ENCODE measurements at places on chromosomes 4 and X.

- DNase-seq = peak; percentile 75
Measured at GRCh38 chrX:41333744-41334362, at the start of gene DDX3X. Gene DDX3X (plus strand): TSS chrX:41334162. CDS start chrX:41334253, 91 bp downstream.

- no peak for DNase-seq
Measured at GRCh38 chrX:79167462-79167861, 23.0 kb downstream of the GPR174 start.

DNA sequence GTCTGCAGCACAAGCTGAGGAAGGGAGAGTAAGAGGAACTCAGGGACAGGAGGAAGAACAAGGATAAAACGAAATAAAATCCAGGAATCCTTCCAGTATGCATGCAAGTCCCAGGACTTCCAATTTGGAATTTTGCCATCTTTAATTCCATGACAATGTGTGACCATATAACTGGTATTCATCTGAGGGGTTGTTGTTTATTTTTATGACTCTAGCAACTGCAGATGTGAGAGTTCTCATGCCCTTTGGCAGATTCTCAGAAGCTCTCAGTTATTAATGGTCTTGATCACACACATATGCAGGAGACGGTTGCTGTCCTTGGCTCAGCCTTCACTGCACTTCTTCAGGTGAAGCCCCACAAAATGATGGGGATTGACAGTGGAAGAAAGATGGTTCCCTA lies 148.2 kb downstream of the SMIM20 start:
- DNase-seq = no peak

DNA sequence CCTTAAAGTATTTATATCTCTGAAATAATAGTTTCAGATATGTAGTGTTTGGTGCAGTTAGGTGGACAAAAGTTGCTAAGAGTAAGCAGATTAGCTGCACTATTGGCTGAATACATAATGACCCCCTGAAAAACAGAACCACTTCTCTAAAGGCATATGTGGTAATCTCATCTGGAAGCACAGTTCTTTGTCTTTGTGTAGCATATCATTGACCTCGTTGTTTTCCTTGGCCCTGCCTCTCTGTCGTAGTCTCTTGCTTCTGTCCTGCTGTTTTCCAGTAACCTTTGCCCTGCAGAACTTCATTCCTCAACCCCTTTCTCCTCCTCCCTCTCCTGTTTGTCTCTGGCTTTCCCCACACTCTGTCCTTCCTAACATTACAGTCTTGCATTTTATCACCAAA lies 41.4 kb downstream of the JADE3 start:
- DNase-seq = no peak

DNA sequence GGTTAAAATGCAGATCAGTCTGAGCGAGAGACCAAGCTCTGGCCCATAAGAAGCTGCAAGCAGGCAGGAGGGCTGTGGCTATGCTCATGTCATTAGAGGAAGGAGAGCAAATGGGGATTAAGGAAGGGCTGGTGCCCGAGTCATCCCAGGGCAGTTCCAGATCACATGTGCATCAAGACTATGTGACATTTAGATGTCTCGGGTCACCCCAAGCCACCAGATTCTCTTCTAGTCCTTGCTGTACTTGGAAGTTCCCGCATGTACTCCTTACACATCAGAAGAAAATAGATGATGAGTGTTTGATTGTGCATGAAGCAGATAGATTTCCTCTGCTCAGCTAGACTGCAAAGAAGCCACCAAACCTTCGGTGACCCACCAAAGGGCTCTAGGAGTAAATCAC lies 42.1 kb upstream of the KLHL34 start:
- no peak for DNase-seq

GRCh38 chr4:15809058-15809457 lies 30.9 kb downstream of the CD38 start:
- no peak for DNase-seq

GRCh38 chr4:39466747-39467146 lies 7.9 kb downstream of the LIAS start:
- no peak for DNase-seq

Data from NCI-H1694 (cell line).